Stimulated activated CD4-positive, alpha-beta T cell treated with anti-CD3 and anti-CD28 coated beads, Interleukin-4, amount 100 ng/mL, for 48 hours (primary cell): ENCODE measurements at places on chromosomes 6 and 20.

GRCh38 chr6:128275030-128275429 lies 245.4 kb downstream of the PTPRK start:
- DNase-seq, result no peak

DNA sequence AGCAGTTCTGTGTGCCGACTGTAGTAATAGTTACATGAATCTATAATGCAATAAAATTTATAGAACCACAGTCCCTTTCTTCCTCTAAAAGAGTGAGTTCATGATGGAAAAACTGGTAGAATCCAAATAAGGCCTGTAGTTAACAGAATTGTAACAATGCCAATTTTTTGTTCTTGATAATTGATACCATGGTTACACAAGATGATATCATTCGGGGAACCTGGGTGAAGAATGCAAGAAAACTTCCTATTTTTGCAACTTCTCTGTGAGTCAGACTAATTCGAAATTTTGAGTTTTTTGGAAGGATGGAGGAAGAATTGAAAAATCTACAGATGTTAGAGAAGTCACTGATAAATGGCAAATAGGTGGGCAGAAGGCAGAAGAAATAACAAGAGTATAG lies 381.8 kb downstream of the CDKAL1 start:
- no peak for DNase-seq

GRCh38 chr6:154138793-154139192 lies 99.8 kb downstream of the OPRM1 start:
- no peak for DNase-seq

- no peak for DNase-seq
These were observed 132.9 kb upstream of the QKI start for GRCh38 chr6:163281634-163282033.

DNA sequence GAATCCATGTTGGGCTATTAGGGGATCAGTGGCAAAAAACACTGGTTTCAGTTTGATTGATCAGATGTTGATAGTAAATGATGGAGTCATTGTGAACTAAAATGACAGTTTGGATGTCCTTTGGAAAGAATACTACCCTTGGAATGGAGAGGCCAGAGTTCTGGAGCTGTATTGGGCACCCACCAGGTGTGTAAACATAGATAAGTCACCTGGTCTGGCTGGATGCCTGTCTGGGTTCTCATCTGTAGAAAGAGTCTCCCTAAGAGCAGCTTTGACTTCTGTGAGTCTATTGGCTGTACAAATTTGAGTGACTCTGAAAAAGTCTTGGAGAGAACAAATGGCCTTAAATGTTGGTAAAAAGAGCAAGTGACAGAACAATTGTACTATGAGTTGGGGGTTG lies 115.0 kb downstream of the SCP2D1 start:
- DNase-seq, result no peak

GRCh38 chr20:54023406-54023805 lies 47.0 kb downstream of the BCAS1 start:
- no peak for DNase-seq

GRCh38 chr6:162644153-162644552 lies 83.4 kb downstream of the PRKN start:
- no peak for DNase-seq

DNA sequence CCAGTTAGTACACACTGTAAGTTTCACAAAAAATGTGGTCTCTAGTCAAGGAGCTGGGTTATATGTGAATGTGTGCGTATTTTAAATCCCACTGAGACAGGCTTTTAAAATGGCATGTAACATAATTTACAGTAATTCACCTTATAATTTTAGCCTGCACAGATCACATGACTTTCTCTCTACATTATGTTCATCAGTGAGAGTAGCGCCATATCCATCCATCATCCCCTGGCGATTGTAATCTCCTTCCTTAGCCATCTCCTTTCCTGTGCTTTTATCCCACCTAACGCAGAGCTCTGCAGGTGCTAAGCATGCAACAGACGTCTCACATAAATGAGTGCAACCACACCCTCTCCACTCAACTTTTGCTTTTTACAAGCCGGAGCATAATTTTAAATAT lies 210.8 kb downstream of the TBC1D7 start:
- no peak for DNase-seq

- no peak for DNase-seq
These were observed 20.0 kb downstream of the TAF4 start for GRCh38 chr20:62045529-62046285.

GRCh38 chr6:129242546-129242945 lies 359.6 kb downstream of the LAMA2 start:
- DNase-seq, result no peak

DNA sequence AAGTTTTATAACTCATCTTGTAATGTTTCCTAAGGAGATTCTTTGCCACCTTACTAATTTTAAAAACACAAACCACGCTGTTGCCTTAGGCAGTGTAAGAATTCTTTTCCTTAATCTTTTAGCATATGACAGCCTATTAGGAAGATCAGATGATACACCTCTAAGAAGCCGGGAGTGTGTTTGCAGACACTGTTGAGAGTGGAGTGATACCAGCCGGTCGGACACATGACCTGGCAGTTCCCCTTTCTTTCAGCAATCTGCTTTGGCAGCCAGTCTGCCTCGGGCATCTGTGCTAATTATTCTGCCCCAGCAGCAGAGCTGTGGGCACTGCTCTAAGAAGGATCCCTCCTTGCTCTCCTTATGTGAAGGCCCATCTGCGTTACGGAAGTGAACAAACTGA lies 50.9 kb downstream of the PLCB4 start:
- no peak for DNase-seq

- no peak for DNase-seq
These were observed 18.5 kb upstream of the IRF4 start for GRCh38 chr6:373031-373430.

- DNase-seq, result no peak
These were observed 13.4 kb upstream of the GHRH start for GRCh38 chr20:37274851-37275524.

DNA sequence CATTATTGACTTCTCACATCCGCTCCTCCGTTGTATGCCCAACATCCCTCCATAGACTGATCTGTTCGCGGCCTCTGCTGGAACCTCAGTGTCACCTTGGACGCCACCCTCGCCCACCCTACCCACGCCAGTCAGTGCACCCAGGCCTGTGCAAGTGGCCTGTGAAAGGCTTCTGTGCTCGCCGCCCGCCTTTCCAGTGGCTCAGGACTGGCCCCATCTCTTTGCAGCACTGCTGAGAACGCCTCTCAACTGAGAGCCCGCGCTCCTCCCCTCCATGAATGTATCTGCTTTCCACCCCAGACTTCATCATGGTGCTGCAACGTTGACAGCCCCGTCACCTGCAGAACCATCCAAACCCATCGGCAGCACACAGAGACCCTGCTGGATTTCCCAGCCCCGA lies 227.3 kb upstream of the QKI start:
- no peak for DNase-seq

- DNase-seq, result no peak
These were observed 29.7 kb upstream of the RANBP9 start for GRCh38 chr6:13741365-13741764.

DNA sequence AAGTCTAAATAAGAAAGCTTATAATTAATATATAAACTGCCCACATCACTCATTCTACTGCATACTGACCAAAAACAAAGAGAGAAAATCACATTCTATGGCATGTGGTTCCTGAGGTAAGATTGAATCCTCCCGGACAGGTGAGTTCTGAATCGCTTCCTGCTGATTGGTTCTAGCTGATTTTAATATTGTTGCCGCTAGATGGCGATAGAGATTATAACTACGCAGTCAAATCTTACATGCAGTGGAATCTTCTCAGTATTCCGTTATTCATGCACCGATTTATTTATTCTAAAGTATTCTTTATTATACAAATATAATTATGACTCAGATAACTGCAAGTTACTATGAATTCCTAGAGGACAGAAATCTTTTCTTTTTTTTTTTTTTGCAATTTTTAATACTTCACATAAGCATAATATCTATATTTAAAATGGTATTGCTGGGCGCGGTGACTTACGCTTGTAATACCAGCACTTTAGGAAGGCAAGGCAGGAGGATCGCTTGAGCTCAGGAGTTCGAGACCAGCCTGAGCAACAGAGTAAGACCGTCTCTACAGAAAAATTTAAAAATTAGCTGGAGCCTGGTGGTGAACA lies 24.2 kb upstream of the TMX4 start:
- DNase-seq, result no peak

- no peak for DNase-seq
These were observed 12.4 kb downstream of the LAMA4 start for GRCh38 chr6:112241820-112242429.

- DNase-seq, result no peak
These were observed 272.5 kb downstream of the CLIC5 start for GRCh38 chr6:45743028-45743615.

- DNase-seq, result no peak
These were observed 68.5 kb downstream of the PLEKHG1 start for GRCh38 chr6:150667977-150668716.

DNA sequence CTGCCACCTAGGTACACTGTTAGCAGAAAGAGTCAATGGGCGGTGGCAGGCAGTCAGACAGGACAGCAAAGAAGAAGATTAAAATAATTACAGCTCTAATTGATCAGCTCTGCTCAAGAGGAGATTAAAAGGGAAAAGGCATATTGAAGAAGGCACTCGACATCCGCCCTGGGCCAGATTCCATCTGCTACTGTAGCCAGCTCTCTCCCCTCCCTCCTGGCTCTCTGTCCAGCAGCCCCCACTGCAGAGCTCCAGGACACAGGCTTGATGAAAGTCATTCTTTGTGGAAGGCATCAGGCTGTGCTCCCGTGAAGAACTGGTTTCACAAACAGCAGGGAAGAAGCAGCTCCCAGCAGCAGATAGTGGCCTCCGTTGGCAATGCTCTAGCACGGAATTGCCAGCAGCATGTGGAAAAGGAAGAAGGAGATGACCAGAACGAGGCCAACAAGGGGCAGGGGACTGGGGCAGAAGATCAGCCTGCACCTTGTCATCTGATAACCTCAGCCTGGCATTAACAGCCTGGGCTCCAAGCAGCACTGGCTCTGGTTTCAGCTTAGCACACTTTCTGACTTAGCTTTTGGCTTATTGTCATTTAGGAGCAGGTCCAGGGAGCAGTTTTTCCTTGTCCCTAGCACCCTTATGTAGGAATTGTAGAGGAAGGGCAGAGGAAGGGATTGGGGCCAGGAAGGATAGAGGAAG lies 465.9 kb downstream of the KIF16B start:
- DNase-seq, result no peak

GRCh38 chr20:38514947-38515346 lies 42.3 kb downstream of the RALGAPB start:
- no peak for DNase-seq

DNA sequence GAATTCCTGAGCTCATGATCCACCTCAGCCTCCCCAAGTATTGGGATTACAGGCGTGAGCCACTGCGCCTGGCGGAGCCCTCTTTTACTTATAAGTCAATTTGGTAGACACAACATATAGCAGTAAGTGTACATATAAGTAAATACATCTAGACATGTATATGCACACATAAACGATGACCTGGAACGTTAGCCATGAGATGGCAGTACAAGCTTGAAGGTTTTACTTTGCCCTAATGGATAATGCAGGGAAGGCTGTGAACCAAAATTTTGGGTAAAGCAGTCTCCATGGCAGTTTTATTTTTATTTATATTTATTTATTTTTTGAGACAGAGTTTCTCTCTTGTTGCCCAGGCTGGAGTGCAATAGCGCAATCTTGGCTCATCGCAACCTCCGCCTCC lies 2.4 kb upstream of the GNMT start:
- no peak for DNase-seq

GRCh38 chr6:11810854-11811643 lies 32.4 kb upstream of the ADTRP start:
- DNase-seq, result no peak

- no peak for DNase-seq
These were observed 44.2 kb downstream of the FNDC1 start for GRCh38 chr6:159213405-159213804.

- no peak for DNase-seq
These were observed 52.9 kb upstream of the SLC22A16 start for GRCh38 chr6:110529355-110529754.

DNA sequence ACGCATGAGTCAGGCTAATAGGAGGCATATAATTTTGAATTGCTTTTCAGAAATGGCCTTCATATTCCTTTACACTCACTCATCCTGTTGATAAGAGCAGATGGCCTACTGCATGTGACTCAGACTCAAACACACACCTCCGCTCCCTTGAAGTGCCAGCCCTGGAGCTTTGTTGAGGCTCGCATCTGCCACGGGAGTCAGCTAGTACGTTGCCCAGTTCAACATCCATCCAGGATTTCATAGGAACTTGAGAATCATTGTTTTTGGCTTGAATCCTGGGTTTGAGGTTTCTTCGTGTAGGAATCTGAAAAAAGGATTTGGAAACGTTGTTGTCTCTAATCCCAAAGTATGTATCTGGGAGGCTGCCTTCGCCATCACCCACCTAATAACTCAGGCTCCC lies 87.4 kb upstream of the JAG1 start:
- no peak for DNase-seq

- no peak for DNase-seq
These were observed 153.3 kb upstream of the SNX9 start for GRCh38 chr6:157669747-157670216.

- DNase-seq, result no peak
These were observed 3.4 kb upstream of the FAM110A start for GRCh38 chr20:830011-830521.

DNA sequence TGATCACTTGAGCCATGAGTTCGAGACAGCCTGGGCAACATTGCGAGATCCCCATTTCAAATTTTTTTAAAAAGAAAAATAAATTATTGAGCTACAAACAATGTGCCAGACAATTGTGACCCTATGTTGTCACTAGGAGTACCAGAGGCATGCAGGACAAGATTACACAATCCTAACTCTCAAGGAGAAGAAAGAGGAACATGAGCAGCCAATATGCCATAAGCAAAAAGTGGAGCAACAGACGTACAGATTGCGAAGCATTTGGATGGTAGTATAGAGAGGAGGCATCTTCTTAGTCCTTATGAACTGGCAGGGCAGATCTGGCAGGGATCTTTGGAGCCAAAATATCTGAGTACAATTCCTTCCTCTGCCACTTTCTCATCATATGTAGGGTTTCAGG lies 156.4 kb downstream of the OR2B2 start:
- DNase-seq, result no peak

GRCh38 chr6:79117752-79118151 lies 39.7 kb upstream of the PHIP start:
- DNase-seq, result no peak

DNA sequence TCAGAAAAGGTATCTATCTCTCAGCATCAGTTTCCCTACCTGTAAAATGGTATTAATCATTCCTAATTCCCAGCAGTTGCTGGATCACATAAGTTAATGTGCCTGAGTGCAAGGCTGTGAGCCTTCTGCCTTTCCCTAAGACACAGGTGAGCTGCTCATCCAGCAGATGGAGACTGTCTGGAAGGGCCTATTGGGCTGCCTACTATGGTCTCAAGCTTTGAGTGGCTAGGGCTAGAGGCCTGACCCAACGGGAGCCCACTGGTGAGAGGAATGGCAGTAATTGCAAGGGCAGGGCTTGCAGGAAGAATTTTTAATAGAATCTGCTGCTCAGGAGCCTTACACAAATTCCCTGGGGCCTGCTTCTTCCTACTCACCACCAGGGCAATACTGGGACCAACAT lies 4.3 kb downstream of the KHDC1 start:
- no peak for DNase-seq
